ENCODE measurements at places on chromosomes 12 and 14.

GRCh38 chr14:58919217-58919616, 269.2 kb upstream of the DAAM1 start:
- no peak for DNase-seq
- no peaks in the 10 kb centered on the region for H3K27me3 ChIP-seq
- H3K36me3 ChIP-seq: no peaks in the 10 kb centered on the region
- H3K27ac ChIP-seq: no peak overlapping the region
- H3K4me1 ChIP-seq: no peaks in the 10 kb centered on the region

DNA sequence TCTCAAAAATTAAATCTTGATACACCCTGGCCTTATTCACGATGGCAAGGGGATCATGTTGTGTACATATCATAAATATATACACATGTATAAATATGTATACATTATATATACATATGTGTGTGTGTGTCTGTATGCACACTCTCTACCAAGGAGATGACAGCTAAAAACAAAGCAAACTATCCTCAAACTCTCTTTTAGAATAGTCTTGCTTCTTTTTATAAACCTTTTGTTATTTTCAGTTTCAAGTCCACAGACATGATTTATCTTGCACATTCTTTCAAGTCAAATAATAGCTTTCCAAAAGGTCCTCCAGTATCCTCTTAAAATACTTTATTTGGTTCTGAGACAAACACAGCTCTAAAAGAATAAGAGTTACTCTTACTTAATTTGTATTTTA, 8.4 kb downstream of the ANO6 start:
- H3K27ac ChIP-seq: no peak overlapping the region
- H3K27me3 ChIP-seq: no peaks in the 10 kb centered on the region
- H3K4me1 ChIP-seq: no peaks in the 10 kb centered on the region
- no peak for DNase-seq
- no peaks in the 10 kb centered on the region for H3K36me3 ChIP-seq

GRCh38 chr14:80447392-80447791, 236.1 kb upstream of the DIO2 start:
- H3K27me3 ChIP-seq: no peaks in the 10 kb centered on the region
- no peaks in the 10 kb centered on the region for H3K4me1 ChIP-seq
- no peak overlapping the region for H3K27ac ChIP-seq

DNA sequence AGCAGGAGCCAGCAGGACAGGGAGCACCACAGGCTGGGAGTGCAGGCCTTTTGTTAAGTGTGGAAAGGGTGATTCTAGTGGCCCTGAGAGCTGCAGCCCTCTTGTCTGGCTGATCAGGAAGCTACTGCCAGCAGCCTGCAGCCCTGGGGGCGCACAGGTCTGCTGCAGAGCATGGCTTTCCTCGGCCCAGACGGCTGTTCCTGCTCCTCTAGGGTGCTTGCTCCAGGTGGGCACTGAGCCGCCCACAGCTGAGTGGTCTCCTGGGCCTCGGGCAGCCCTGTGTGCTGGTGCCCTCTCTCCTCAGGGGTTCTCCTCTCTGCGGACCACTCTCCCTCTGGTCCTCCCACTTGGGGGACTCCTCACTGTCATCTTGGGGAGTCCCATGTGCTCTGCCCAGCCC, 18.9 kb downstream of the CCDC88C start:
- H3K27me3 ChIP-seq: no peaks in the 10 kb centered on the region
- H3K27ac ChIP-seq: no peak overlapping the region
- DNase-seq: no peak
- H3K36me3 ChIP-seq: no peaks in the 10 kb centered on the region
- no peak overlapping the region for H3K4me3 ChIP-seq

- no peak for DNase-seq
- H3K4me3 ChIP-seq: no peak overlapping the region
- no peaks in the 10 kb centered on the region for H3K36me3 ChIP-seq
- no peak overlapping the region for H3K27ac ChIP-seq
- peaks cover 9% of the 10 kb centered on the region for H3K4me1 ChIP-seq
These were observed 72.6 kb upstream of the BICD1 start for GRCh38 chr12:32034045-32034444.

- no peaks in the 10 kb centered on the region for H3K27me3 ChIP-seq
- H3K27ac ChIP-seq: peak overlapping the region; percentile 80
- H3K36me3 ChIP-seq: no peaks in the 10 kb centered on the region
- H3K4me1 ChIP-seq: peaks cover 11% of the 10 kb centered on the region
These were observed 41.7 kb downstream of the NPAS3 start for GRCh38 chr14:32980178-32980901.

GRCh38 chr14:85315290-85315689, 214.7 kb upstream of the FLRT2 start:
- no peaks in the 10 kb centered on the region for H3K27me3 ChIP-seq
- H3K4me1 ChIP-seq: no peaks in the 10 kb centered on the region
- H3K27ac ChIP-seq: no peak overlapping the region
- no peak overlapping the region for H3K4me3 ChIP-seq
- H3K36me3 ChIP-seq: no peaks in the 10 kb centered on the region

- no peak for DNase-seq
- H3K27me3 ChIP-seq: no peaks in the 10 kb centered on the region
- H3K4me1 ChIP-seq: no peaks in the 10 kb centered on the region
- no peak overlapping the region for H3K27ac ChIP-seq
These were observed 15.2 kb upstream of the FAM234B start for GRCh38 chr12:13028825-13029570.

- H3K27ac ChIP-seq: no peak overlapping the region
- no peaks in the 10 kb centered on the region for H3K27me3 ChIP-seq
- no peak overlapping the region for H3K4me3 ChIP-seq
These were observed 195.5 kb downstream of the PAX9 start for GRCh38 chr14:36857136-36857535.

- H3K4me3 ChIP-seq: no peak overlapping the region
- DNase-seq: no peak
- no peaks in the 10 kb centered on the region for H3K4me1 ChIP-seq
- H3K36me3 ChIP-seq: no peaks in the 10 kb centered on the region
- no peak overlapping the region for H3K27ac ChIP-seq
These were observed 25.8 kb downstream of the NR1H4 start for GRCh38 chr12:100499416-100499815.

GRCh38 chr12:27524839-27525753, 1.1 kb downstream of the PPFIBP1 start:
- H3K4me3 ChIP-seq: no peak overlapping the region
- DNase-seq: no peak
- no peaks in the 10 kb centered on the region for H3K36me3 ChIP-seq
- no peaks in the 10 kb centered on the region for H3K27me3 ChIP-seq

DNA sequence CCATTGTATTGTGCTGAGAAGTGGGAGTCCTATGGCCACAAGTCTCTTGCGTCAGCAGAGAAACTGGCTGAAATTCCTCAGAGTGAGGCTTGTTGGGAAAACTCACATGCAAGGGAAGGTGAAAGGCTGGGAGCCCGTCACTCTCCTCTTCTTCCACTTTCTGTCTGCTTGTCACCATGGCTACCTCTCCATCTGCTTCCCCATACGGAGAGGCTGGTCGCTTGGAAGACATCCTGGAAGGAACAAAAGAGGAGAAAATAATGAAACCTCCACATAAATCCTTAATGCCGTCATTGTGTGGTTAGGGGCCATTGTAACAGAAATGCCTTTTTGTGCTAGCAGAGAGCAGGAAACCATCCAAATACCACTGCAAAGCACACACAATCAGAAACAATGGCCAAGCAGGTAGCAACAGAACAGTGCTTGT, 53.7 kb downstream of the SOX5 start:
- peaks cover 6% of the 10 kb centered on the region for H3K4me1 ChIP-seq
- no peaks in the 10 kb centered on the region for H3K27me3 ChIP-seq
- no peak overlapping the region for H3K27ac ChIP-seq
- no peaks in the 10 kb centered on the region for H3K36me3 ChIP-seq
